ENCODE measurements at places on chromosomes 2 and 18. TPM values are rescaled to one million over a fixed set of nuclear protein-coding genes. Genes with fewer than 3 reads are reported as not detected.
A peak's percentile ranks its signal among the peaks of the same experiment; 100 is the strongest.

Gene C2orf80
- total RNA-seq, result not detected

Gene PDCD1
- not detected for total RNA-seq

Gene HOXD10
- total RNA-seq, result not detected

- H3K27ac ChIP-seq, result no peak overlapping the region
- DNase-seq, result peak; percentile 60
- H3K36me3 ChIP-seq, result no peaks in the 10 kb centered on the region
- H3K27me3 ChIP-seq, result no peaks in the 10 kb centered on the region
- no peaks in the 10 kb centered on the region for H3K4me1 ChIP-seq
- no peak overlapping the region for H3K4me3 ChIP-seq
Observed at GRCh38 chr2:129885735-129886134, 93.7 kb upstream of the RAB6C start.

Gene TRIP12
- 261 TPM for total RNA-seq

DNA sequence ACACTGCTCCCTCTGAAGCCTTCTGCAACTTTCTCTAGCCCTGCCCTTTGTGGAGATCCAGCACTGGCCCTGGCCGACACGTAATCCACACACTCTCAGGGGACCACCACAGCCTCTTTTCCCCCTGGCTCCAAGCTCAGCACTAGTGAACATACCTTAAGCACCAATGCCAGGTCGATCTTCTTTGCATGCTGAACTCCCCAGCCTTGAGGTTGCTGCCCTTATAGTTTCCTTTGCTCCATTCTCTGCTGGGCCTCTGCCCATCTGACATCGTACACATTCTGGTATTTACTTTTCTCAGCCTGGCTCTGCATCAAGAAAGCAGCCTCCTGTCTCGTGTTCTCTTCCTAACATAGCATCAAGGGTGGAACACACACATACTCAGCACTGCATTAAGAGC, 361.5 kb downstream of the LPIN1 start:
- H3K4me3 ChIP-seq, result no peak overlapping the region
- DNase-seq, result peak; percentile 56
- H3K36me3 ChIP-seq, result no peaks in the 10 kb centered on the region
- H3K4me1 ChIP-seq, result peaks cover 58% of the 10 kb centered on the region
- peak overlapping the region; percentile 92 for H3K27ac ChIP-seq

Gene CTAGE1
- not detected for total RNA-seq

GRCh38 chr2:136424112-136424511, 306.2 kb upstream of the CXCR4 start:
- no peaks in the 10 kb centered on the region for H3K36me3 ChIP-seq
- H3K27ac ChIP-seq, result no peak overlapping the region
- no peak for DNase-seq
- peaks cover 5% of the 10 kb centered on the region for H3K4me1 ChIP-seq
- H3K27me3 ChIP-seq, result peaks cover 28% of the 10 kb centered on the region

DNA sequence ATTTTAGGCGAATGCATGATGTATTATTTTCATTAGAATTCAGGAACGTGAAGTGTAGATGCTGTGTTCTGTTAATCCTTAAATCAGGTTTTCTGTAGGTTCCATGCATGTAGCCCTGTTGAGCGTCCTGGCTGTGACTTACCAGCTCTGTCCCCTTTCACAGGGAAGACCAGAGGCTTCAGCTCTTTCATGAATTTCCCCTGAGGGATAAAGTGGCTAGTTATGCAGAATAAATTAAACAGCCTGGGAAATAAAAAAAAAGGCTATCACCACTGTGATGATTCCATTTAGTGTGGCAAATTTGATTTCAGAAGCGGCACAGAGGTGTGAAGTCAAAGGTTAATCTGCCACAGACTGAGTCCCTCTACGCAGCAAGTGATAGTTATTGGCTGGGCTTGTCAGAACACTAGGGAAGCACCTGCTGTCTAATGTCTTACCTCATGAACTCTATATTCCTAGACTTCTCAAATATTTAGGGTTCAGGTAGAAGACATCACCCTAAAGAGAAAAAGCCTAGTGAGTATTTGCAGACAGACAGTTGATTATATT, 61.6 kb upstream of the LINC00305 start:
- no peaks in the 10 kb centered on the region for H3K4me1 ChIP-seq
- no peak overlapping the region for H3K27ac ChIP-seq
- peaks cover 10% of the 10 kb centered on the region for H3K27me3 ChIP-seq
- no peaks in the 10 kb centered on the region for H3K36me3 ChIP-seq

Gene AP1S3
- total RNA-seq, result 3.5 TPM

GRCh38 chr2:63035169-63035568, 15.5 kb upstream of the OTX1 start:
- DNase-seq, result no peak
- H3K4me1 ChIP-seq, result peaks cover 2% of the 10 kb centered on the region
- H3K27ac ChIP-seq, result no peak overlapping the region
- H3K4me3 ChIP-seq, result no peak overlapping the region
- H3K36me3 ChIP-seq, result peaks cover 4% of the 10 kb centered on the region
- no peaks in the 10 kb centered on the region for H3K27me3 ChIP-seq

GRCh38 chr2:215635788-215636139, 199.9 kb upstream of the FN1 start:
- H3K4me3 ChIP-seq, result no peak overlapping the region
- H3K27ac ChIP-seq, result no peak overlapping the region
- DNase-seq, result no peak
- peaks cover 19% of the 10 kb centered on the region for H3K4me1 ChIP-seq

DNA sequence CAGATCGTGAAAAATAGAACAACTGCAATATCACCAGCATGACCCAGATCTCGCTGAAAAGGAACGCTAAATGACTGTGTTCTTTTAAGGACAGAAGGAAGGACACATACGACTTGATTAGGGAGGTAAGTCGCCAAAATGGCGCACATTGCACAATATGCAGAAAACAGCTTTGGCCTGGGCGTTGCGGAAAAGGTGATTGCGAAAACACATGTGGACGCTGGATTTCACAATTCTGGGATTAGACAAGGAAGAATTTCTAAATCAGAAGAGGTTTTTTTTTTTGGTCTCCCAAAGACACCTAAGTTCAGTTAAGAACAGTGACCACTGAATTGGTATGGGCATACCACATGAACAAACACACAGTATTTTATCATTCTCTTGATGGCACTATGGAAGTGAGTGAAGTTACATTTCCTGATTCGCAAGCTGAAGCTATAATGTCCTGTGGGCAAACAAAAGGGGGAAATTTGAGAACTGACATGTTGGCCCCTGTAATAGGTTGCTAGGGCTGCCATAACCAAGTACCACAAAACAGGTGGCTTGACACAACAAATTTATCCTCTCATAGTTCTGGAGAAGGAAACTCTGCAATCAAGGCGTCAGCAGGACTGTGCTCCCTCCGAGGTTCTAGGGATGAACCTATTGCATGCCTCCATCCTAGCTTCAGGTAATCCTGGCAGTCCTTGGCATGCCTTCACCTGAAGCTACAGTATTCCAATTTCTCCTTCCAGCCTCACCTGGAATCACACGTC, 25.8 kb upstream of the ERICH2 start:
- no peaks in the 10 kb centered on the region for H3K36me3 ChIP-seq
- H3K27ac ChIP-seq, result no peak overlapping the region
- H3K4me3 ChIP-seq, result no peak overlapping the region
- peaks cover 27% of the 10 kb centered on the region for H3K27me3 ChIP-seq
- peaks cover 3% of the 10 kb centered on the region for H3K4me1 ChIP-seq

DNA sequence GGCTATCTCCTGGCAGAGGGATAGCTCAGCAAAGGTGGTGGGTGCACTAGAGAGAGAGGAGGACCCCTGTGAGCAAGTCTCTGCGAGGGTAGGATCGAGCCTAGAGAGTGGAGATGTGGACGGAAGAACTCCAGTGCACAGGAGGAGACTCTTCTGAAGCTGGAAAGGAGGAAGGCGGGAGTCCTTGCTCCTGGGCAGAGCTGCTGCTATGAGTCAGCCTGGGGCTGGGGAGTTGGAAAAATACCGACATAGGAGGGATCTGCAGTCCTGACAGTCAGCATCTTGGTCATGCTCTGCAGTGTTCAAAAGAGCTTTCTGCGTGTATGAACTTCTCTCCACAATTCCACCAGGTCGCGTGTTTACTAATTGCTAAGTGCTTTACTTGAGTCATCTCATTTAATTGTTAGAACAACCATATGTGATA, 233.8 kb downstream of the LDLRAD4 start:
- no peaks in the 10 kb centered on the region for H3K27me3 ChIP-seq
- no peaks in the 10 kb centered on the region for H3K36me3 ChIP-seq
- DNase-seq, result no peak

DNA sequence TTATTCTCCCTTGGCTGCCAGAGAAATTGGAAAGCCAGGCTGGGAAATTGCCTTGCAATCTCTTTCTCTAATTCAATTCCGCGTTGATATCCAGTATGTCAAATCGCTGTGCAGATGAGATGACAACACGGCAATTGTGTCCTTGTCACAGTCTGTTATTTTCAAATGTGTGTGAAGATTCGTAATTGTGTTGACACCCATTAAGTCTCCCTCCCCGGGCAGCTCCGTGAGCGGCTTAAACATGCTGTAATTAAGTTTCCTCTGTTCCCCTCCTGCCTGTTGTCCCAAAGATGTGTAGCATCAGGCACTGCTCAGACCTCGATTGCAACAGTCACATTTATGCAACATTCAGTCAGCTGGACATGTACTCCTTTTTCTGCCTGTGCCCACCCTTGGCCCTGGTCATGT, 209.5 kb downstream of the LPIN1 start:
- H3K4me3 ChIP-seq, result no peak overlapping the region
- no peak overlapping the region for H3K27ac ChIP-seq
- DNase-seq, result no peak
- peaks cover 17% of the 10 kb centered on the region for H3K27me3 ChIP-seq
